ENCODE measurements at places on chromosomes 11 and 22.

- no peak for DNase-seq
Measured at GRCh38 chr11:12668166-12668565, 6.1 kb upstream of the TEAD1 start.

GRCh38 chr11:119091178-119091577 is 6.5 kb downstream of the HMBS start:
- no peak for DNase-seq

GRCh38 chr11:2585566-2586086 is 114.2 kb downstream of the KCNQ1OT1 start:
- DNase-seq, result no peak

GRCh38 chr11:76214186-76214585 is 7.9 kb upstream of the WNT11 start:
- DNase-seq, result no peak

DNA sequence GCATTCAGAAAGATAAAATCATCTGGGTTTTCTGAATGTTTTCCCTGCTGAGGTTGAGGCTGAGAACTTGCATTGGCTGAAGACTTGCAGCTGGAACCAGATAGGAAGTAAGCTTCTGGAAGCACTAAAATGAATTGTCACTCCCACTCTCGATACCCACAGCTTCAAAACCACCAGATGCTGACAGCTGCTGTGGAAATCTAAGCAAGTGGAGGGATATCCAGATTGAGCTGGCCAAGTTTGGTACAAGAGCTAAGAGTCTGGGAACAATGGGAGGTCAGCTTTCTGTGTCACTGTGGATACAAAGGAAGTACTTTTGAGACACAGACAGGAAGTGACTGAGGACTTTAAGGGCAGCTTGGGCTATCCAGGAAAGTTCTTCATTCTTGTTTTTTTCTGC is 51.3 kb upstream of the CD44 start:
- no peak for DNase-seq

DNA sequence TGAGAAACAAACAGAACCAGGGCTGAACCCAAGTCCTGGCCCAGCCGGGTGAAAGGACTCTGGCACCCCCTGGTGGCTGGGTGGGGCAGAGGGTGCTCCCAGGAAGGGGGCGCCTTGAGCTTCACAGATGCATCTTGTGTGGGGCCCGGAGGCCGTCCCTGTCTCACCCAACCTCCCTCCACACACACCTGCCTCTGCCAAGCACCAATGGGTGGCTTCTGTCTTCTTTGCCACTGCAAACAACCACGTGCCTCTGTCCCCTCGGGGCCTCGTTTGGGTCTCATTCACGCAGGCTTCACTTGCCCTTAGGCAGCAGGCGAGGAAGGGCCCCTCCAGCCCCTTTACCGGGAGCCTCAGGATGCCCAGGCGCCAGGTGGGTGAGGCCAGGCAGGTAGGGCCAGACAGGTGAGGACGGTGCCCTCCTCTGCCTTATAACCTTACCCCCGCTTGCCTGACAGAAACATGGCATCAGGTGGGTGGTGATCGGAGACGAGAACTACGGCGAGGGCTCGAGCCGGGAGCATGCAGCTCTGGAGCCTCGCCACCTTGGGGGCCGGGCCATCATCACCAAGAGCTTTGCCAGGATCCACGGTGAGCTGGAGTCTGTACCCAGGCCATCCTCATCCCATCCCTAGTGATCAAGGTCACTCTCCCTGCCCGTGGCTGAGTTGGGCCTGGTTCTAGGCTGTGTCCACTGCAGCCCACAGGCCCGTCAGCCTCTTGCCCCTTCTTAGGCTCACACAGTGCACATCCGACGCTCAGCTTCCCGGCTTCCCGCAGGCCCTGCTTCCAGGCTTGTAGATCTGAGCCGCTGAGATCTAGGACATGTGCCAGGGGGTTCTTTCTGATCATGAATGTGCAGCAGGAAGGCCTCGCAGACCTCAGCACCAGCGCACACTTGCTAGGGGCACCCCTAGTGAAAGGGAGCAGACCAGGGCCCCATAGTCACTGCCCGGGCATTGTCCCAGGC is 17.2 kb downstream of the POLR3H start:
- DNase-seq, result no peak

DNA sequence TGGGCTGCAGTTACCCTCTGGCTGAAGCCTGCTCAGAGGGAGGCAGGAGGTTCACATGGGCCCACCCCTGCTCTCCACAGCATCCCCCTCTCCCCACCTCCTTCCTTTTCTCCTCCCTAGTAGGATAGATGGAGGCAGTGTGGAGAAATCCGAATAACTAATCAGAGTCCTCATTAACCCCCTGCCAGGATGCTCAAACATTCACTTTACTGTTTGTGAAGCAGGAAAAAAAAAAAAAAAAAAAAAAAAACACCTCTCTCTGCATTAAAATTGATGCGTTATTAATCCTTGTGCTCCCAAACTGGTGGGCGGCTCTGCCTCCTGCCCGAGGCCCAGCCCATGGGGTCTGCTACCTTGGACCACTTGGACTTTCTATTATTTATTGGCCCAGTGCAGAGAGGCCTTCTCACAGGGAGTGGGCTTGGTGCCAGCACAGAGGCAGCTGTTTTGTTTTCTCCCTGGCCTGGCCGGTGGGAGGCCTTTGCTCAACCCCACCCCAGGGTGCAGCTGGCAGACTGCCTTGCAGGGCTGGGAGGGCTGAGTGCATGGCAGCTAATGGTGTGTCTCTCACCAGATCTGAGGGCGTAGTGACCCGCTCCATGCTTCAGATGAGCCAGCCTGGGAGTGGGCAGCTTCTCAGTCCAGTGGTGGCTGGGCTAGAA is 150.7 kb downstream of the PKNOX2 start:
- DNase-seq, result peak; percentile 21

- no peak for DNase-seq
Measured at GRCh38 chr11:37948258-37948657, 1350.2 kb upstream of the RAG2 start.

Measured in left colon (tissue), 2 donors.